ENCODE measurements at places on chromosomes 3 and 15.

- no peak for DNase-seq
These were observed 9.3 kb upstream of the PLXND1 start for GRCh38 chr3:129615751-129616281.

GRCh38 chr3:47669026-47669749 is 90.5 kb upstream of the CSPG5 start:
- no peak for DNase-seq

DNA sequence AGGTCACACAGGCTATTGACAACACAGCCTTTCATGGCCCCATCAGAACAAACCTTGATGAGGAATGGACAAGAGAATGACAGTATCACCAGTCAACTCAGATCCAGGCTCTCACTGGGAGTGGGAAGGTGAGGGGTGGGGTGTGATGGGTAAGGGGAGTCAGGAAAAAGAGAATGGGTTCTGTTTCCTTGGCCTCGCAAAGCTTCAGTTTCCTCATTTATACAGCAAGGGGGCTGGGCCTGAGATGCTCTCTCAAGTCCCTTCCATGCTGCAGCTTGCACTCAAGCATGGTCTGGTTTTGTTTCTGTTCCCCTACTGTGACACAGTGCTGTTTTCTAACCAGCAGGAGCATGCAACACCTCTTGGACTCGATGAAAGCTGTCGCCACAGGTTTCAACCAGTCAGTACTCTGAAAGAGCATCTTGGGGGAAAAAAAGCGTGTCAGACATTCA is 65.7 kb upstream of the IL12A start:
- no peak for DNase-seq

GRCh38 chr3:30308131-30308530 is 298.3 kb upstream of the TGFBR2 start:
- DNase-seq = no peak

GRCh38 chr3:171991166-171991565 is 48.2 kb upstream of the FNDC3B start:
- DNase-seq = no peak
